Activated CD8-positive, alpha-beta T cell treated with anti-CD3 and anti-CD28 coated beads, Interleukin-2, amount 10 ng/mL, durations not matched to agents 7 days and 5 days (primary cell): ENCODE measurements at places on chromosomes 4 and X.

DNA sequence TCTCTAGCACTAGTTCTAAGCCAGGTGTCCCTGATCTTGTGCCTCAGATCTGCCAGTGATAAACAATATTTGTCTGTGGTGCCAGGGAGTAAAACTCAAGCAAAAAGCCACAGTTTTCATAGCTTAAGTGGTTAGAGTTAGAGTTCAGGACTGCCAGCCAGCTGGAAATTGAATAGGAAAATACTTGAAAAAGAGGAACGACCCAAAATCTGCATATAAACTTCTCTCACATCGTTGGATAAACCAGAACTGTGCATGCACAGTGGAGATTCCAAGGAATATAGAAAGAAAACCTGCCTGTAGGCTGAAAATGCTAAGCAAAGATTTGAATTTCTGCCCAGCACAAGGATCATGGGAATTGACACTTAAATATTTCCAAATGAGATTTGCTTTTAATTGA lies 35.0 kb upstream of the GNPDA2 start:
- DNase-seq: no peak
- no peak overlapping the region for H3K27ac ChIP-seq
- H3K36me3 ChIP-seq: no peaks in the 10 kb centered on the region
- no peaks in the 10 kb centered on the region for H3K4me1 ChIP-seq

DNA sequence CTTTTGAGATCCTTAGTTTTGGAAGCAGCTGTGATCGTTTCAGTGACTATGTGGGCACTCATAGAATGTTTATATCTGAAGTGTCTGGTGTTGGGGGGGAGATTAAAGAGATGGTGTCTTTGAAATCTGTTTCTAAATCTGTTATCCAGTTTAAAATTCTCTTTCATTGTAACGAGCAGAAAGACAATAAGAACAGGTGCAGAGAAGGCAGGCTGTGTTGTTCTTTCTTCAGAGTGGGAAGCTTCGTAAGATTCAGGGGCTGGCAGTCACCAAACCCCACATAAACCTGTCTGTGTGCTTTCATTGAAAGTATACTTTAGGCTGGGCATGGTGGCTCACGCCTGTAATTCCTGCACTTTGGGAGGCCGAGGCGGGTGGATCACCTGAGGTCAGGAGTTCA lies 16.3 kb upstream of the DHRSX start:
- no peak overlapping the region for H3K4me3 ChIP-seq
- no peak for DNase-seq

- no peak overlapping the region for H3K4me3 ChIP-seq
- no peak overlapping the region for H3K27ac ChIP-seq
- H3K4me1 ChIP-seq: peaks cover 43% of the 10 kb centered on the region
- peaks cover 49% of the 10 kb centered on the region for H3K36me3 ChIP-seq
- no peak for DNase-seq
- peaks cover 2% of the 10 kb centered on the region for H3K27me3 ChIP-seq
Observed at GRCh38 chr4:76996445-76996844, 46.9 kb downstream of the SEPTIN11 start.

- H3K4me3 ChIP-seq: no peak overlapping the region
- H3K27me3 ChIP-seq: no peaks in the 10 kb centered on the region
- H3K27ac ChIP-seq: no peak overlapping the region
- H3K36me3 ChIP-seq: no peaks in the 10 kb centered on the region
- no peaks in the 10 kb centered on the region for H3K4me1 ChIP-seq
- no peak for DNase-seq
Observed at GRCh38 chrX:17355976-17356375, 19.0 kb upstream of the NHS start.

GRCh38 chr4:148431401-148431800 lies 10.8 kb downstream of the NR3C2 start:
- H3K4me1 ChIP-seq: peaks cover 8% of the 10 kb centered on the region
- H3K36me3 ChIP-seq: peaks cover 6% of the 10 kb centered on the region
- no peaks in the 10 kb centered on the region for H3K27me3 ChIP-seq
- DNase-seq: no peak
- no peak overlapping the region for H3K4me3 ChIP-seq
- H3K27ac ChIP-seq: no peak overlapping the region

- H3K36me3 ChIP-seq: no peaks in the 10 kb centered on the region
- peaks cover 13% of the 10 kb centered on the region for H3K27me3 ChIP-seq
- H3K27ac ChIP-seq: no peak overlapping the region
- no peak for DNase-seq
Observed at GRCh38 chr4:156977435-156978160, 6.0 kb upstream of the PDGFC start.

DNA sequence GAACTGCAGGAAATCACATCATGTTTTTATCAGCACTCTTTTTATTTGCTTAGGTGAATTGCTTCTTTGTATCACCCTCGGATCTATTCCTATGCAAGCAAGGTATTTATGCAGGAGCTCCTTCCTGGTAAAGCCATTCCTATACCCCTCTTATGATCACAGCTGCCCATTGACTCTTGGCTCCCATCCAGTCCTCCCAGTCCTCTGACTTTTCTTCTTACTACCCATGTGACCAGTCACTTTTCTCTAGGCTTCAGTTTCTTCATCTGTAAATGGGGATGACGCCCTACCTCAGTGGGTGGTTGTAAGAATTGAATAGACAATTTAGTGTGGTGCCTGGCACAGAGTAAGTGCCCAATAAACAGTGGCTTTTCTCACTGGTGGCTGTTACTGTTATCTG lies 144.9 kb downstream of the FHIP1A start:
- H3K4me1 ChIP-seq: no peaks in the 10 kb centered on the region
- no peak overlapping the region for H3K27ac ChIP-seq
- H3K4me3 ChIP-seq: no peak overlapping the region
- H3K27me3 ChIP-seq: peaks cover 12% of the 10 kb centered on the region
- no peak for DNase-seq

DNA sequence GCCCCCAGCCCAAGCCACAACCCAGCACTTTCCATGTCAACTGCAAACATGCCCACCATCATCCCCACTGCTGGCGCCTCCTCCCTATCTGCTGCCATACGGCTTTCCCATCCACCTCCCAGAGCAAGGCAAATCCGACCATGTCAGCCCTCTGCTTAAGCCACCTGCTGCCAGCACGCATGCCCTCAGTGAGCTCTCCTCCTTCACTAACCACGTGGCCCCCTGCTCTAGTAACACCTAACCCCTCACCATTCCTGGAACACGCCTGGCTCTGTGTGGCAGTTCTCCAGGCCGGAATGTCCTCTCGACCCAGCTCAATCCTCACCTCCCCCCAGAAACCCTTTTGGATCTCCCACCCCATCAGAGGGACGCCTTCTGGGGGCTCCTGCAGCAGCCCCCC lies 17.4 kb downstream of the BCAP31 start:
- no peak overlapping the region for H3K4me3 ChIP-seq
- peaks cover 19% of the 10 kb centered on the region for H3K36me3 ChIP-seq
- DNase-seq: no peak

DNA sequence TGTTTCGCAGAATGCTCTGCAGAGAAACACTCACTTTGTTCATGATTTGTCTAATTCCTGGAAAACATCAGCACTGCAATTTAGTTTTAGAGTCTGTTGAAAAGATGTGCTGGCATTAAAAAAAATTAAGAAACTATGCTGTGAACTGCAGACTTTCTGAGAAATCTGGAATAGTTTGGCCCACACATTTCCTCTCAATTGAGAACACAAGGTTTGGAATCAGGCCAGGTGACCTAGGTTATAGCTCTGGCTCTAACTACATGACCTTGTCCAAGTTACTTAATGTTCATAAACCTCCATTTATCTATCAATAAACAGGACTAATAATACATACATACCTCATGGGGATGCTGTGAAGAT lies 61.4 kb upstream of the ENPEP start:
- no peak overlapping the region for H3K4me3 ChIP-seq
- no peak for DNase-seq
- no peaks in the 10 kb centered on the region for H3K4me1 ChIP-seq
- no peaks in the 10 kb centered on the region for H3K36me3 ChIP-seq
- no peak overlapping the region for H3K27ac ChIP-seq

GRCh38 chr4:83771113-83771705 lies 235.3 kb downstream of the GPAT3 start:
- H3K4me1 ChIP-seq: no peaks in the 10 kb centered on the region
- no peaks in the 10 kb centered on the region for H3K36me3 ChIP-seq
- H3K27me3 ChIP-seq: peaks cover 4% of the 10 kb centered on the region

GRCh38 chr4:13918991-13919441 lies 291.5 kb upstream of the BOD1L1 start:
- H3K4me1 ChIP-seq: no peaks in the 10 kb centered on the region
- H3K27me3 ChIP-seq: peaks cover 4% of the 10 kb centered on the region
- no peaks in the 10 kb centered on the region for H3K36me3 ChIP-seq
- H3K4me3 ChIP-seq: no peak overlapping the region
- no peak overlapping the region for H3K27ac ChIP-seq

DNA sequence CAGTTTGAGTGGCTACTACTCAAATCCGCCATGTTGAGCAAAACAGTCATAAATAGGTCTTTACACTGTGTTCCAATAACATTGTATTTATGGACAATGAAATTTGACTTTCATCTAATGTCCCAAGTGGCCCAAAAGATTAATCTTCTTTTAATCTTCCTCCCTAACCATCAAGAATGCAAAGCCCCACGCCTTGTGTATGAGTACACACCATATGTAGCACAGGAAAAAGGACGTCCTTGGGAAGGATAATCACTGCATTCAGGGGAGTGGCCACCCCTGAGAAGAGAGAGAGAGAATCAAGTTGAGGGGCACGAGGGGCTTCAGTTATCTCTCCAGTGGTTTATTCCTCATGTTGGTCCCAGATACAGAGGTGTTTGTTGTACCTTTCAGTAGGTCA lies 33.1 kb downstream of the RBM47 start:
- no peak overlapping the region for H3K4me3 ChIP-seq
- no peak overlapping the region for H3K27ac ChIP-seq
- H3K27me3 ChIP-seq: no peaks in the 10 kb centered on the region
- DNase-seq: no peak
- H3K36me3 ChIP-seq: no peaks in the 10 kb centered on the region

DNA sequence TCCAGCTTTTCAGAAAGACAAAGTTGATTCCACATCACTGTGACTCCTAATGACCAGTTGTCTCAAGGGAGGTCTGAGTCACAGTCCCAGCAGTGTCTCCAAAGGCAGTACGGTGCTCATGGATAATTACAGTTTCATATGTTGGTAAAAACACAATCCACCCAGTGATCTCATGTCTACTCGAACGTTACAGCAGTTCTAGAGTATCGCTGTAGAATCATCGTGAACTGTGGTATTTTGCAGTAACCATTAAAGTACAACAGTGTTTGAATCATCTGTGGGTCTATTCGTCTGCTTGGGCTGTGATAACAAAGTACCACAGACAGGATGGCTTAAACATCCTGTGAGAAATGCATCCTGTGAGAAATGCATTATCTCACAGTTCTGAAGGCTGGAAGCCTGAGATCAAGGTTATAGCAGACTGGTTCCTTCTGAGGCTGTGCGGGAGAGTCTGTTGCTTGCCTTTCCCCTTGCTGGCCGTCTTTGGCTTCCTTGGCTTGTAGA lies 121.1 kb upstream of the SORBS2 start:
- H3K36me3 ChIP-seq: no peaks in the 10 kb centered on the region
- no peak overlapping the region for H3K27ac ChIP-seq
- DNase-seq: no peak
- H3K27me3 ChIP-seq: peaks cover 5% of the 10 kb centered on the region
- no peak overlapping the region for H3K4me3 ChIP-seq
- H3K4me1 ChIP-seq: no peaks in the 10 kb centered on the region

- no peaks in the 10 kb centered on the region for H3K27me3 ChIP-seq
- DNase-seq: no peak
- no peak within 1 kb of the TSS for H3K4me3 ChIP-seq
- H3K4me1 ChIP-seq: peaks cover 27% of the 10 kb centered on the region
- peak within 1 kb of the TSS; percentile 63 for H3K27ac ChIP-seq
Observed at GRCh38 chrX:71301195-71301924, at the start of gene ITGB1BP2. ITGB1BP2 (plus strand) TSS chrX:71301750; CDS start chrX:71301807, 57 bp downstream.

- H3K27ac ChIP-seq: no peak overlapping the region
- no peak for DNase-seq
- no peak overlapping the region for H3K4me3 ChIP-seq
- H3K36me3 ChIP-seq: no peaks in the 10 kb centered on the region
Observed at GRCh38 chr4:181693517-181693916, 549.7 kb upstream of the TENM3 start.

GRCh38 chr4:180828455-180829018 lies 1414.7 kb upstream of the TENM3 start:
- H3K36me3 ChIP-seq: no peaks in the 10 kb centered on the region
- H3K27ac ChIP-seq: no peak overlapping the region
- no peaks in the 10 kb centered on the region for H3K4me1 ChIP-seq
- DNase-seq: no peak
- H3K4me3 ChIP-seq: no peak overlapping the region

DNA sequence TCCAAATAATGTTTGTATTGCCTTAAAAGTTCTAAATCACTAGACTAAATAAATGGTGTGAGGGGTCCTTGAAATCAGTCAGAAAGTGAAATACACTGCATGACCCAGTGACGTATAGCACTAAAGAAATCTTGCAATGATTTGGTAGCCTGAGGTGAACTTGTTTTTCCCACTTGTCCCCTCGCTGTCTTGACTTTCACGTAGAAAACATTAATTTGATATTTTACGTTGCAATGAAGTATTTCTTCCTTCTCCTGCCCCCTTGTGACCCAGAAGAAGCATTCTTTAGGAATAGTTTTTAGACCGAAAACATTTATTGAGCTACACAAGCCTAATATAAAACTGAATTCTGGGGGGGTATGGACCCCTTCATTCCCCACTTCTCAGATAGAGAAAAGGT lies 3.7 kb downstream of the KLB start:
- DNase-seq: no peak
- H3K4me1 ChIP-seq: no peaks in the 10 kb centered on the region
- no peaks in the 10 kb centered on the region for H3K36me3 ChIP-seq
- no peak overlapping the region for H3K27ac ChIP-seq
- H3K4me3 ChIP-seq: no peak overlapping the region
- peaks cover 5% of the 10 kb centered on the region for H3K27me3 ChIP-seq

GRCh38 chr4:41120297-41121217 lies 93.8 kb downstream of the APBB2 start:
- no peak overlapping the region for H3K4me3 ChIP-seq
- DNase-seq: no peak
- H3K4me1 ChIP-seq: no peaks in the 10 kb centered on the region
- H3K36me3 ChIP-seq: no peaks in the 10 kb centered on the region
- H3K27ac ChIP-seq: no peak overlapping the region

- no peaks in the 10 kb centered on the region for H3K27me3 ChIP-seq
- no peak overlapping the region for H3K4me3 ChIP-seq
- no peak overlapping the region for H3K27ac ChIP-seq
- H3K36me3 ChIP-seq: no peaks in the 10 kb centered on the region
Observed at GRCh38 chr4:181766061-181766548, 477.1 kb upstream of the TENM3 start.

GRCh38 chr4:53168228-53168627 lies 197.6 kb downstream of the SCFD2 start:
- no peaks in the 10 kb centered on the region for H3K27me3 ChIP-seq
- DNase-seq: no peak
- no peak overlapping the region for H3K4me3 ChIP-seq
- no peak overlapping the region for H3K27ac ChIP-seq
- peaks cover 2% of the 10 kb centered on the region for H3K4me1 ChIP-seq

GRCh38 chr4:119564106-119564505 lies 64.5 kb downstream of the PDE5A start:
- H3K4me3 ChIP-seq: no peak overlapping the region
- no peak overlapping the region for H3K27ac ChIP-seq

GRCh38 chrX:155645180-155645579 lies 32.4 kb upstream of the TMLHE start:
- H3K36me3 ChIP-seq: no peaks in the 10 kb centered on the region
- H3K27ac ChIP-seq: no peak overlapping the region
- peaks cover 4% of the 10 kb centered on the region for H3K4me1 ChIP-seq
- no peak for DNase-seq
- H3K27me3 ChIP-seq: no peaks in the 10 kb centered on the region
